ENCODE measurements at places on chromosomes 1 and 21. TPM values are rescaled to one million over a fixed set of nuclear protein-coding genes. Genes with fewer than 3 reads are reported as not detected.

DNA sequence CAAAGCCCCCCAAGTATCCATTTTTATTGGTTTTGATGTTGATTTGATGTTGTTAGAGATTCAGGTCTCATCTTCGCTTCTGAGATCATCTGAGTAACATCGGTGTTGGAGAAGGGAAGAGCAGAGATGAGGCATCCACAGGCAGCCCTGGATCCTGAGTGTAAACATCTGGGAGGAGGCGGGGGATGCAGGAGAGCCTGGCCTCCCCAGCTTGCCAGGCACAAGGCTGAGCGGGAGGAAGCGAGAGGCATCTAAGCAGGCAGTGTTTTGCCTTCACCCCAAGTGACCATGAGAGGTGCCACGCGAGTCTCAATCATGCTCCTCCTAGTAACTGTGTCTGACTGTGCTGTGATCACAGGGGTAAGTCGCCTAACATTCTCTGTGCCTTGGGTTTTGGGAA is at the start of gene PROK1:
Gene PROK1, plus strand, starts transcription at position 221 of the 400 bp plus-strand sequence. Its CDS starts 68 bp downstream, at position 289.
- no peak for DNase-seq

DNA sequence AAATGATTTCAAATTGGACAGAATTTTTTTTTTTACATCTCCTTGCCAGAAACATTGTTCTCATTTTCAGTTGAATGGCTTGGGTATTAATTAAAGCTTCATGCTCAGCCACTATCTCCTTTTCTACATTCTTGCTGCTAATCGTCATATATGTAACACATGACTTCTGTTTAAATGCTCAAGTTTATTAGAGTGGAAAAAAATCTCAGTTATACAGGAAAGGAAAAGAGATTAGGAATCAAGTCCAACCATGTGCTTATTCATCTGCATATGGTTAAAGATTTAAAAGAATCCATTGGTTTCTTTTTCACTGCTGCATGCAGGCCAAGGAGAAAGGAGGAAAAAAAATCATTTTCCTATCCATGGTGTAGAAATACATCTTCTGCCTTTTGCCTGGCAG is 47.3 kb upstream of the CNN3 start:
- no peak for DNase-seq

DNA sequence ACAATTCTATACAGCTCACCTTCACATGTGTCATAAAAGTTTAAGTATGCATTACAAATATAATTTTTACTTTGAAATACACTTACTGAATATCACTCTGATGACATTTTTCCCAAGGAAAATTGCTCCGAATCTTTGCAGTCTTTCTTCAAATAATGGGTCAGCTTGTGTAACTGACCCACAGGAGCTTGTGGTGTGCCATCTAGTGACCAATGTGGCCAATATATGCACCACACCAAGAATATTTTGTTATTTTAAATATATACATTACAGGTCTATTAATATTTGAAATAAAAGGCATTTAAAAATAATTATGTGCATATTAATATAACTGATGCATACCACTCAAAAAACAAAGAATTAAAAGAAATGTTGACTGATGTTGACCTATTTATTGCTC is 271.4 kb downstream of the TBX15 start:
- no peak for DNase-seq

- no peak for DNase-seq
Measured at GRCh38 chr1:183194527-183195141, 8.6 kb downstream of the LAMC2 start.

DNA sequence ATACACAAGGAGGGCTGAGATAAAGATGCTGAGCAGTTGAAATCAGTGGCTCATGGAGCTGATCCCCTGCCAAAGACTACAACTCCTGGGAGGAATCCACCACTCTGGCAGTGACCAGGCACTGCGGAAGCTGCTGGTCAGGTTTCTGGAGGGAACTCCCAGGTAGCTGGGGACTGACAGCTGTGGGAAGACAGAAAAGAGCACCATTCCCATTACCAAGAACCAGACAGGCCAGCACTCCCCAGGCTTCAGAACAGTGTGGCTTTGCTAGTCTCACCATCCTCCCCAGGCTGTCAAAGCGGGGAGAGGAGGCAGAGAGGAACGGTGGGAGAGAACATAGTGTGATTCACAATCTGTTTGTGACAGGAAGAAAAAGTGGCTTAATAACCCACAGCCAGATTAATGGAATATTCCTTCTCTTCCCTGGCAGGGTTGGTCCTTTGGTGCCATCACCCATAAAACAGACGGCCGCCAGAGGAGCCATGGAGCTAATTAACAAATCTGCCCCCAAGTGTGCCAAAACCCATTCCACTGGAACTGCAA is 92.1 kb downstream of the MAB21L3 start:
- no peak for DNase-seq

DNA sequence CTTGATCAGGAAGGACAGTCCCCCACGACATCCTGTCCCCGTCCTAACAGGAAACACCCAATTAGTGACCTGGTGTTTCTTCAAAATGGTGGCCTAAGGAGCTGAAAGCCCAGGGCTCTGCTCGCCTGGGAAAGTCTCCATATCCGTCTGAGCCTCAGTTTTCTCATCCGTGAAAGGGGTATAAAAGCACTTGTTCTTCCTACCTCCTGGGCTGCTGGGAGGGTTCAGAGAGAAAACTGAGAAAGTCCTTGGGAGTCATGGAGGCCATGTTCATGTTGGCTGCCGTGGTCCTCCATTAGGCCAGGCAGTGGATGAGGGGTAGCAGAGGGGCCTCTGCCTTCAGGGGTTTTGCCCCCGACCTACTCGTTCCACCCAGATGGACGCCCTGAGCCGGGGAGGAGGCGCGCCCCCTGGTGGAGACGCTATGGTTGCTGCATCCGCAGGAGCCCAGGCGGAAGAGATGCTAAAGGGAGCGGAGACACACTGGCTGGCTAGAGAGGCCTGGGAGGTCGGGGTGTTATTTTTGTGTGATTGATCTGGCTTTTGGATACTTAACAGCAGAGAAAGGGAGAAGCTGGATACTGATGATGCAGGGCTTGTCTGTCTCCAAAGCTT is 113.5 kb downstream of the PRDM2 start:
- peak; percentile 37 for DNase-seq

- DNase-seq: no peak
Measured at GRCh38 chr1:68051475-68051874, 1.0 kb upstream of the DIRAS3 start.

GRCh38 chr1:62218604-62219003 is 24.0 kb downstream of the L1TD1 start:
- DNase-seq: no peak

DNA sequence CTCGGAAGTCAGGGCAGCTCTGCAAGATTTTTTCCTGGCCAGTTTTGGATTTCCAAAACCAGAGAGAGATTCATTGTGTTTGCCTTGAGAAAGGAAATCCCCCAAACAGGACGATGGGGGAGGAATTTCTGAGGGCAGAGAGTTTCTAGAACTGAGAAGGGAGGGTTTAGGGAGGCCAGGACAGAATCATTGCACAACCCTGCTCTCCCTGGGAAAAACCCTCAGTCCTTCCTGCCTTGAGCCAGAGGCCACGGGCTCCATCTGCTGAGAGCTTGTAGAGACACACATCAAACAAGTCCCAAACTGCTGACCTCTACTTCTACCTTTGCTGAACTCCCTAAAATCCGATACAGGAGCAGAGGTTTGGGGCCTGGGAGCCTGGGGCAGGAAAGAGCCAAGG is 99.7 kb downstream of the NMNAT2 start:
- no peak for DNase-seq

DNA sequence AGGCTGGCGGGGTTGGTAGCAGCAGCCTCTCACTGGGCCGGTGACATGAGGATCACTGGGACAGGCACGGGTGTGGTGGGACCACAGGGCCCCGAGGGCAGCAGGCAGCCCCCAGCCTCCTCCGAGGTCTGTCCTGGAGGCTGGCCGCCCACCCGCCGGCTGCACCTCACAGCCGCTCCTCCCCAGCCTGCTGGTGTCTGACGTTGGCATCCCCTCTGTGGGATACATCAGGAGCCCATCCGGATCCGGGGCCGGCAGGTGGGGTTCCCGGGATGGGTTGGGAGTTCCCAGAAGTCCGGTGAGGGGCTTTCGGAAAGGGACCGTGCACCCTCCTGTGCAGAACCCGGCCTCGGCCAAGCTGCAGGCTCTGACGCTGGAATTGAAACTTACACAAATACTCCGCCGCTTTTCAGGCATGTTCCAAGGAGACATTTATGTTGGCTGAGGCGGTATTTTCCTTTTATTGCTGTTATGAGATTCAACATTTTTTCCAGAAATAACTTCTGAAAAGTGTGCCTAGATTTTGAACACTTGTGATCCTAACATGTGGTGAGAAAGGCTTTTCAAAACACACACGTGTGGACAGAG is 142.1 kb upstream of the ARHGEF16 start:
- no peak for DNase-seq

- no peak for DNase-seq
Measured at GRCh38 chr21:24436236-24436635, 1171.0 kb downstream of the MRPL39 start.

DNA sequence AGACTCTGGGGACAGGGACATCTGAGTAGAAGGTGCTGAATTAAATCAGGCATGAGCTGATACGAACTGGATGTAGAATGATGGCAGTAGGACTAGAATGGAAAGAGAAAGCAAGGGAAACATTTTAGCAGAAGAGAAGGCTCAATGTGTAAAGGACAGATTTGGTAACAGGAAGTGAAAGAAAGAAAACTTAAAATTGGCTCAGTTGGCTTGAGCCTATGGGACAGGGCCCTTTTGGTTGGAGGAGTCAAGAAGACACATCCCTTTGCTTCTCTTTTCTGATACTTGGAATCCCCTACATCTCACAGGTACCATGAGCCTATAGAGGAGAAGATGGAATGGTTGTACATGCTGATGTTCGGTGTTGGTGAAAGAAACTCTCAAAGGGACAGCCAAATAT is 300.6 kb upstream of the PLXNA2 start:
- DNase-seq: no peak

GRCh38 chr1:205009670-205010069 is 33.3 kb upstream of the CNTN2 start:
- DNase-seq: no peak

GRCh38 chr1:222099746-222100145 is 357.9 kb upstream of the DUSP10 start:
- no peak for DNase-seq

GRCh38 chr1:185402930-185403329 is 85.9 kb upstream of the IVNS1ABP start:
- DNase-seq: no peak

DNA sequence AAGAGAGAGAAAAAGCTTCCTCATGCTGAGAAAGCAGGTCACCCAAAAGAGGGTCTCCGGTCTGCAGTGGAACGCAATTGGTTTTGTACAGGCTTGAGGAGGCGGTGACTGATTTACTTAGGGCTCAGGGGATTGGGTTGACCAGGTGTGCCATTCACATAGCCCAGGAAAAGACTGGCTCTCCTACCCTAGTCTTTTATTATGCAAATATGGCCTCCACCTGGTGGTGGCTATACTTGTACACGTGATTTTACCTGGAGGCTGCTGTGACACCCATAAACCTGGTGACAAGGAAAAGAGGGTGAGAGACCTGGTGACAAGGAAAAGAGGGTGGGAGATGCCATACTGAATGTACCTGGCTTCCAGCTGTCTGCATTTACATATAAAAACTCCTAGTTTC is 49.9 kb downstream of the DNTTIP2 start:
- DNase-seq: no peak

Gene SLC25A34
- 6.0 TPM for total RNA-seq

Gene LMX1A
- total RNA-seq: 0.18 TPM

GRCh38 chr21:46621457-46622182 is 13.9 kb upstream of the PRMT2 start:
- DNase-seq: no peak

GRCh38 chr1:154955039-154955717 is 721 bp downstream of the PBXIP1 start:
- DNase-seq: no peak

DNA sequence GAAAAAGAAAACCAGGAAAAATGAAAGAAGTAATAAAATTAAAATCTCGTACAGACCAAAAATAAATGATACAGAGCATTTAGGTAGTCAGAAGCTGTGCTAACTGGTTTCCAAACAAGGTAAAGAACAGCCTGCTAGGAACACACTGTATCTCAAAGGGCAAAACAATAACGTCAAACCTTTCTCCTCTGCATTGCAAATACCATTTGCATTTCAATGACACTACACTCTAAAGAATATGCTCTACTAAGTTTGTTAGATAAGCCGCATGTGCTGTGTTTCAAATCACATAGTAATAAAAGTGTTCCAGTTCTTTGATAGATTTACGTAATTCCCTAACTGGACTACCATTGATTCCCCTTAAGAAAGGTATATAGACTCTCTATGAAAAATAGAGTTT is 648.8 kb downstream of the PLA2G4A start:
- no peak for DNase-seq

Gene SPRR1B
- not detected for total RNA-seq

- DNase-seq: no peak
Measured at GRCh38 chr1:62325081-62325480, 5.8 kb upstream of the KANK4 start.

DNA sequence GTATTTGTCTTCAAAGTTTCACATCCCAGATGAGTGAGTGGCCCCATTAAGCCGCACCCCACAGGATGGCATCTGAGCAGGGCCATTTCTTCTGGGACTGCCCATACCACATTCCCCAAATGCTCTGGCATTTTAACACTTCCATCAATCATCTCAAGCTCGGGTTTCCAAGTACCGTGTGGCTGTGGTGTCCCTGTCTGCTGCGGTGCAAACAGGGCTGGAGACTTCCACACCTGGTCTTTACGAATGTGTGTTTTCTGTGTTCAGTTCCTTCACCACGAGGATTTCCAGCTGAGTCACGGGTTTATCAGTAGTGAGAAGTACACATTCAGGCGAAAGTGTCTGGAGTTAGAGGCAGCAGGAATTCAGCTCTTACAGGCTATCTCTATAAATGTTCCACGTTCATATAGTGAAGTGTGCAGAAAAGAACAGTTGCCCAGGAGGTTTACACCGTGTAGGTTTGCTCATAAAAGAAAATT is 195.2 kb downstream of the RHOU start:
- no peak for DNase-seq

DNA sequence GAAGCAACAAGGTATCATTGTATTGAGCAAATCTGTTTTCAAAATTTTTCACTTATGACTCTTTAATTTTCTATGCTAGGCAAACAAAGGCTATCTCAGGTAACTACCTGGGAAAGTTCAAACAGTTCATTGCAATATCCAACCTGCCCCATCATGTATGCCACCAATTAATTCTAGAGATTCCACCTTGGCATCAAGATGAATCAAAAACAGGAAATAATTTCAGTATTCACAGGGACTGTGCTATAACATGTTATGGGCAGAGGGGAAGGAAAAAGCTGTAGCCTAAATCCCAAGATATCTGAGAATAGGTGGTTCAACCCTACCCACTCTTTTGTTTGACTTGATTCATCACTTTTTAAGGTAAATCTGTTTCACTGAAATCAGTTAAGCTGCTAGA is 67.5 kb upstream of the SH3GLB1 start:
- DNase-seq: no peak

GRCh38 chr21:41064334-41064791 is 103.6 kb upstream of the BACE2 start:
- DNase-seq: no peak

GRCh38 chr1:8004113-8004802 is 21.9 kb downstream of the ERRFI1 start:
- DNase-seq: no peak

- DNase-seq: no peak
Measured at GRCh38 chr1:55073187-55073916, 34.0 kb downstream of the PCSK9 start.

Gene HMCN1
- total RNA-seq: 5.6 TPM
